ENCODE measurements at places on chromosomes 5 and 9. TPM values are rescaled to one million over a fixed set of nuclear protein-coding genes. Genes with fewer than 3 reads are reported as not detected.

- no peak for DNase-seq
Measured at GRCh38 chr5:23042226-23042625, 189.1 kb upstream of the CDH12 start.

DNA sequence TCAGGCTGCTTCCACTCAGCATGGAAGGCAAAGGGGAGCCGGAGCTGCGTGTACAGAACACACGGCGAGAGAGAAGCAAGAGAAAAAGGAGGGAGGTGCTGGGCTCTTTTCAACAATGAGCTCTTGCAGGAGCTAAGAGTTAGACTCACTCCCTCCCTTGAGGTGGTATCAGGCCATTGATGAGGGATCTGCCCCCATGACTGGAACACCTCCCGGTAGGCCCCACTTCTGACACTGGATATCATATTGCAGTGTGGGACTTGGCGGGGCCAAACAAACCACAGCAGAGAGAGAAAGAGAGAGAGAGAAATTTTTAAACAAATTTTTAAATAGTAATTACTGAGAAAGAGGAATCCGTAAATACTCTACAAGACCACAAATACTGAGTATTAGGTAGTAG lies 182.2 kb downstream of the TRIO start:
- no peak for DNase-seq

Gene MCTP1
- total RNA-seq, result 18.1 TPM

Gene POLK
- total RNA-seq, result 21.5 TPM

Gene EQTN
- total RNA-seq, result not detected

Measured in A673 (cell line).